ENCODE measurements at places on chromosomes 5 and 9.
A peak's percentile ranks its signal among the peaks of the same experiment; 100 is the strongest.

DNA sequence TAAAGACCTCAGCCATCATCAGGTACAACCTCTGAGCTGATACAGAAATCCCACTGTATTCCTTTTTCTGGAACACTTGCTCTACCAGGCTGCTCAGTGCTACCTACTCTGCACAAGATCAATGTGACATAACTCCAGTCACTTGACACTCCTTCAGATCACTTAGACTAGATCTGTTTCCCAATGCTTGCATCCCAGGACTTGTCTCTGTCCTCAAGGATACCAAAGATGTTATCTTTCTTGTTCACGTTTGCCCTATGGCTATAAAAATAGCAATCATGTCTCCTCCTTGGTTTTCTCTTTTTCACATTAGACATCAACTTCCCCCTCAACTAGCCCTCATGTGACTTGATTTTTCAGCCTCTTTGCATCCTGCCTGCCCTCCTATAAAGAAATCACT, 188.1 kb upstream of the PTGER4 start:
- no peak for DNase-seq

- no peak for DNase-seq
Observed at GRCh38 chr5:44275908-44276307, 113.3 kb downstream of the FGF10 start.

- no peak for DNase-seq
Observed at GRCh38 chr5:58800356-58800755, 217.5 kb downstream of the RAB3C start.

GRCh38 chr9:135499326-135500070, 984 bp upstream of the MRPS2 start:
- DNase-seq, result peak; percentile 85

GRCh38 chr9:37471942-37472684, 6.9 kb upstream of the ZBTB5 start:
- DNase-seq, result no peak

DNA sequence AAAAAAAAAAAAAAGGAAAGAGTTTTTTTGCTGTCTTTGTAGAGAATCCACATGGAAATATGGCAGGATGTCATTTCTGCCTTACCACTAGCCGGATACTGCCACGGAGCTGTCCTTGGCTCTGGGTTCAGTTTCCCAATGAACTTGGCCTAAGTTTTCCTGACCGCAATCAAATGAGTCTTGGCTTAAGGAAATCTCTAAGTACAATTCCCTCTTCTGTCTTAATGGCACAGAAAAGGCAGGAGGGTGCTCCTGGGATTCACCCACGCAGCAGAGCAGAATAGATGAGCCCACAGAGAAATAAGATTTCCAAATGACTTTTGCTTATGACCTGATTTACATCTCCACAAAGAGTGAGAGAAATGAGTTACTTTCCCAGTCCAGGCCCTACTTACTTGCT, 284.0 kb upstream of the VLDLR start:
- no peak for DNase-seq

- DNase-seq, result no peak
Observed at GRCh38 chr5:104045987-104046386, 483.4 kb upstream of the NUDT12 start.

- DNase-seq, result no peak
Observed at GRCh38 chr5:146796911-146797310, 81.6 kb downstream of the PPP2R2B start.

DNA sequence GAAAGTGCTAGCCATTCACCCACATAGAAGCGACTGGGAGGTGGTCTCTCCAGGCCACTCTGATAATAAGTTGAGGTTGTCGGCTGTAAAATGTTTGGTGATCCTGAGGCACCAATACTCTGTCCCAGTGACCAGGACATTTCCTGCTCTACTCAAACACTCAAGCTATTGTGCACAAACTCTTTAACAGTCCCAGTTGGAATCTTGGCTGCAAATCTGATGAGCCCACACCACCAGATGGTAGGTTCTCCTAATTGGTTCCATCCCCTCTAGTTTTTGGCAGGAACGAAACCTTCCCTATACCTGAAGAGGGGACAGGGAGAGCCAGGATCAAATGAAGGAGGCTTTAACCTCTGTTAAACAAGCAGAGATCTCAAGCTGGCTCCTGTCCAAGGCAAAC, 14.3 kb downstream of the GRIA1 start:
- no peak for DNase-seq

GRCh38 chr5:100746730-100747129, 156.4 kb downstream of the ST8SIA4 start:
- DNase-seq, result no peak

- DNase-seq, result no peak
Observed at GRCh38 chr5:133475986-133476385, 136.4 kb downstream of the FSTL4 start.

- no peak for DNase-seq
Observed at GRCh38 chr5:56116599-56117141, 116.5 kb downstream of the ANKRD55 start.

DNA sequence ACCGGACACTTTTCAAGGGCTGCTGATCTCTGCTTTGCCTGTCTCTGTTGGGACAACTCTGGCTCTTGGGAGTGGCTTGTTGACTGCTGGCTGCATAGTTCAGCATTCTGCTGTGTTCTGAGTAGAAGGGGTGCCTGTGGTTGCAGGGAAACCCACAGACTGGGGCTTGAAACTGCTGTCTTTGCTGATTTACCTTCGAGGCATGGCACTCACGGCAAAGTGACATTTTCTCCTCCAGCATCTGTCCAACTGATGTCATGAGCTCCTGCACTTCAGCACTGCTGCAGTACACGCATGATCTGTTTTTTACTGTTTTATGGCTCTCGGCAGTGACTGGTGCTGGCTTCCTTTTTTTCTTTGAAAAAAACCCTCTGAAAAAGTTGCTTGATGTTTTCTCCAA, 69.2 kb downstream of the SPATA31D1 start:
- DNase-seq, result no peak

- DNase-seq, result no peak
Observed at GRCh38 chr5:148090146-148090772, 26.5 kb downstream of the SPINK5 start.

DNA sequence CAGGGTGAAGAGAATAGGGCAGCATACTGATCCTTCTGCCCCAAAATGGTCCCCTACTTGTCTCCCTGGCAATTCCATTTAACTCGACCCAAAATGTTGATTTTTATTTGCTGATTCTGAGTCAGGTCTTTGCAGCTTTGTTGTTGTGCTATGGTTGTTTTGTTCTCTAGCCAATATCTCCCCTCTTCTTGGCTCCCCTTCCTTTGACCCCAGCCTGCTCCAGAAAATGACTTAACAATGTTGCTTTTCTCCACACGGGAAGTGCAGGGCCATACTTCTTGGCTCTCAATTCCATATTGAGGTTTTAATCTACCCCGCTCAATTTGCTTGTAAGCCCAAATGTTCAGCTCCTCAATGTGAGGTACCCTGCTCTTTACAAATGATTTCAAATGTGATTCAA, 330.0 kb downstream of the RASEF start:
- no peak for DNase-seq

DNA sequence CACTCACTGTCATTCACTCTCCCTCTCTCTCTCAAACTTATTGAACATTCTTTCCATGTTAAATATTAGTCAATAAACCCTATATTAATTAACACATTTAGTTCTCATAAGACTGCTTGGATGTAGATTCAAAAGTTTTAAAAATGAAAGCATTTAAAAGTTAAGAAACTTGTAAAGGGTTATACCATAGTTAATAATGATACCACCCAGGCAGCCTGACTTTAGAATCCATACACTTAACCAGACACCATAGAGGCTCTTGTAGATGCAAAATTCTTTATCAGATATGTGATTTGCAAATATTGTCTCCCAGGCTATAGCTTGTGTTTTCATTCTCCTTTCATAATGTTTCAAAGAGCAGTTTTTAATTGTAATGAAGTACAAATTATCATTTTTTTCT, 335.8 kb upstream of the ACTBL2 start:
- no peak for DNase-seq

- no peak for DNase-seq
Observed at GRCh38 chr9:95952471-95952870, 77.0 kb downstream of the ERCC6L2 start.

- DNase-seq, result peak; percentile 9
Observed at GRCh38 chr9:126317513-126317912, 9.1 kb upstream of the MVB12B start.

DNA sequence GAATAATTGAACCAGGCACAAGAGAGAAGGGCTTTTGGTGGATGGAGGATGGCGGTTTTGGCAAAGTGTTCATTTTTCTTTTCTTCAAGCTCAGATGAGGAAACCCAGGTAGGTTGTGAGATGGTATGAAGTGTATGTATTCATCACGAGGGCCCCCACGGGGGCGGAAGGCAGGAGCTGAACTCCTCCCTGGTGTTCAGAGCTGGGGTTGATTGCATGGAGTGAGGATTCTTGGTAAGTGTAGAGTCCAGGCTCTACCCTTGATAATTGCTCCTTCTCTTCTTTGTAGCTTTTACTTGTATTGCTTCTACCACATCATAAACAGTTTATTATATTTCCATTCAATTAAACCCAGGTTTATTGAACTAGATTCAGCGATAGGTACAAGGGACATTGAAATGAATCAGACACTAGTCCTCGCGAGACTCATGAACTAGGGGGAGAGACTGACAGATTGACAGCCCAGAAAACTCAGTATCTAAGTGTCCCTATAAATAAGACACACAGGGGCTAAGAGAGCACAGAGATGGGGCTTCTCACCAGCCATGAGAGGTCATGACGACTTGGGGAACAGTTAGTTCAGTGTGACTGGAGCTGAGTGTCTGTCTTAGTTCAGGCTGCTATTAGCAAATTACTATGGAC, 116.7 kb upstream of the KLF4 start:
- DNase-seq, result no peak

DNA sequence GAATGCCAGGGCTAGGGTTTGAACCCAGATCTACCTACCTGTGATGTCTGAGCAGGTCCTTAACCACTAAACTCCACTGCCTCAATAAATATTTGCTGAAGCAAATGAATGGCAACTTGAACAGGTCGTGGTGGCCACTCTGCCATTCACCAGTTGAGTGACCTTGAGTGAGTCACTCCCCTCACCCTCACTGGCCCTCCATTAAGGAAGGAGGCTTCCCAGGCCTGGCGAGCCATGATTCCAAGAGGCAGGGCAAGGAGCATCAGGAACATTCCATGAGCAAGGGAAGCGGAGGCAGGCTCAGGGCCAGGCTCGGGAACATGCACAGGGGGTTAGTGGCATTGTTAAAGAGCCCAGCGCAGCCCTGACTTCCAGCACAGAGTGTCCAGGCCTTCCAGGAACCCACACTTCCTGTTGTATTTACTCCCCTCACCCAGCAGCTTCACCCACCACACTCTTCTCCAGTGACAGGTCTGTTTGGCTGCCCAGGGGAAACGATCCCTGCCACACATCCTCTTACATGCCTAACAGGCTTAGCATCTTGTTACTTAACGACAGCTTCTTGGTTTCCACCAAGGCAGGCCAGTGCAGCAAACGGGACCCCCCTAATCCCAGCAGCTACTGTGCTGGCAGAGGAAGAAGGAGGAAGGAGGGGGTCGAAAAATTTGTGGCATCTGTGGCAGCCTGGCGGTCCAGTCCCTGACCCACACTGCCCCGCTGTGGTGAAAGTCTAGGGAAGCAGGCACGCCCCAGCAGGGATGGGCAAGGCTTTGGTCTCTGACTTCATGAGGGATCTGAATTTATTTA, 43.7 kb upstream of the TTC1 start:
- peak; percentile 7 for DNase-seq

DNA sequence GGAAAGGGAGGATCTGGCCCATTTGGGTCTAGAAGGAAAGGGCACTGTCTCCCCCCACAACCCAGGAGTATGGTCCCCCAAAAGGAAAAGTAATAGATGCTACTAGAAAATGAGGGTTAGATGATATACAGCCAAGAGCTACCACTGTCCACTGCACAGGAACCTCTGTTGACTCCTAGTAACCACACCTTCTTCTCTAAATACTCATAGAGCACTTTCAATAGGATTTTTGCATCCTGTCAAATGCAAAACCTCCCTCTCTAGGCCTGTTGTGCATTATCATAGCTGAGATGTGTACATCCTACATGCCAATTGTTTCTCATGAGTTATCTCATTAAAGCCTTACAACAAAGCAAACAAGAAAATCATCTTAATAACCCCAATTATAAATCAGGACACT, 66.8 kb downstream of the THBS4 start:
- DNase-seq, result no peak

GRCh38 chr9:137354845-137355760, 53.0 kb upstream of the NRARP start:
- no peak for DNase-seq

- no peak for DNase-seq
Observed at GRCh38 chr5:43753069-43753468, 150.1 kb downstream of the NNT start.

DNA sequence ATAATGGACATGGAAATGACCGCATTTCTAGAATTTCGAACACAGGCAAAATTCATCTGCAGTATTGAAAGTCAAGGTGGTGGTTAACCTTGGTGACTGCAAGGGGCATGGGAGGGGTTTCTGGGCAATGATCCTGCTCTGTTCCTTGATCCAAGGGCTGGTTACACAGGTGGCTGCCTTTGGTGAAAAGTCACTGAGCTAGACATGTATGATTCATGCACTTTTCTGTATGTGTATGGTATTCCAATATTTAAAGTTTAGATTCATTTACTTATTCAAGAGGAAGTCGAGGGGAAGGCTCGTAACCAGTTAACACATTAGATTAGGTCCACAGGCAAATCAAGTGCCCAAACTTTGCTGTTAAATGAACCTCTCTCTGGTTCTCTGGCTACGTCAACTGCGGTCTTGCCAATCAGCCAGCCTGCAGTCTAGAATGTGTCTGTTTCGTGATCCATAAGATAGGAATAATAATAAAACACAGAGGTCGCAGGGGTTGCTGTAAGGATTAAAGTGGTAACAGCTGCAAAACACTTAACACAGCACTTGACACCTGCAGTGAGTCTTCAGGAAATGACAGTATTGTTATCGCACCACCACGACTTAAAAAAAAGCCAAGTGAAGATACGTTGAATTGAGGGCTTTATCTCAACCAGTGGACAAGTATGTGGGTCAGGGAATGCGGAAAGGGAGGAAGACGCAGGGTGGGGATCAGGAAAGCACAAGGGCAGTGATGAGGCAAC, 92.5 kb downstream of the TLE1 start:
- no peak for DNase-seq

DNA sequence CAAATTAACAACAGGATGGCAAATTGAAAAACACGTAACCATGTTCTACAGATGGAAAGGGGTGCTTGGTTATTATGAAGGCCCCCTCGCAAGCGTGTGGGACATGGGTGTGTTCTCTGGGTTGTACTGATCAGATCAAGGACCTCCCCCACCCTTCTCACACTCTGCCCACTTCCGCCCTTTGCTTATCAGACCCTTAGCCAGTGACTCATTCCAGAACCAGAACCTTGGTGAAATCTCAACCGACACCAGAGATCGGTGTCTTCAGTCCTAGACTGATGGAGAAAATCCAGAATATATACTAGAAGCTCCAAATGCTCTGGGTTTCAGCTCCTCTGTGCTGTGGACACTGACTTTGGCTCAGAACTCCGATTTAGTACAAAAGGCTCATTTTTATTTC, 64.9 kb downstream of the PTTG1 start:
- no peak for DNase-seq

DNA sequence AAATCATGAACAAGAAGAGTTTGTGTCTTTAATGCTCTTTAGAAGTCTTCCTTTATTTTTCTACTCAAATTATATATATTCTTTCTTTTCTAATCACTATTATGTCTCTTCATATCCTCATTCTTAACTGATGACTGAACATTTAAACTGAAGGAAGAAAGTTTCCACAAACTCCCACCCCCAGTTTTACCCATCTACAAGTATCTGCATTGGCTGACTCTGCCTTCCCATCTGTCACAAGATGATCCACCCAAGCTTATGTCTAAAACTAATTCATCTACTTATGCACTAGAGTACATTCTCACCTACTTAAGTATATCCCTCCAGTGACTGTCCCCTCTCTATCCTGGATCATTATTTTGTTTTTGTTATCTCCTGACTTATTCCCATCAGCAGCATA, 344.5 kb downstream of the PRR16 start:
- no peak for DNase-seq

Measured in activated CD4-positive, alpha-beta T cell treated with anti-CD3 and anti-CD28 coated beads for 24 hours (primary cell).